ENCODE measurements at places on chromosomes 12 and 14. TPM values are rescaled to one million over a fixed set of nuclear protein-coding genes. Genes with fewer than 3 reads are reported as not detected.

DNA sequence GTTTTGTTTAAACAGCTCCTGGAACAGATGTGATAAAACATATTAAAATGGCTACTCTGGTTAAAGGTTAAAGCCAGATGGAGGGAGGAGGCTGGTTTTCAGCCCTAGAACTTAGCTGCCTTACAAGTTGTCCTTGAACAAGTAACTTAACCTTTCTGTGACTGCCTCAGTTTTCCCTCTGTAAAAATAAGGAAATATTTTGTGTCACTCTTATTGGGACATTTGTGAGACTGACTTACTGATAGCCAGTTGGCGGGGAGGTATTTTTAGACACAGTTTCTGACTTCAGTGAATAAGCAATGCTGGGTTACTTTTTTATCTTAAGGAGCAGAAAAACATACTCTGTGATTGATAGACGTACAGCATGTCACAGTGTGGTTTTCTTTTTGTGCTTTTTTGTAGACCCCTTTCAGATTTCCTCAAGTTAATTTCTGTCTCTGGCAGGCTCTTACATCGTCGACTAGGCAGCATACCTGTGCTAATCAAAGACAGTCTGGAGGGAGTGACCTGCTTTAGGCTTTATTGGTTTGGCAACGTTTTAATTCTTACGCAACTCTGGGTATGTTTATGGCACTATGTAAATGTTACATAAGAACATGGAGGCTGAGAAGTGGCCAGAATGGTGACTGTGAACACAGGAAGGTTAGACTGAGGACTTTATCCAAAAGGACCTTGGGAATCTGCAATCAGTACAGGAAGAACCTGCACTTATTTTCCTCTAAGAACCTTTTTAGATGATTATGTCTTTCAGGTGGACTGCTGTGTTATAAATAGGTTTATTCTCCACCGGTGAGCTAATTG, 3.3 kb downstream of the ACVR1B start:
- no peak for DNase-seq

GRCh38 chr14:66982247-66982646, 207.0 kb upstream of the GARIN2 start:
- DNase-seq = no peak

DNA sequence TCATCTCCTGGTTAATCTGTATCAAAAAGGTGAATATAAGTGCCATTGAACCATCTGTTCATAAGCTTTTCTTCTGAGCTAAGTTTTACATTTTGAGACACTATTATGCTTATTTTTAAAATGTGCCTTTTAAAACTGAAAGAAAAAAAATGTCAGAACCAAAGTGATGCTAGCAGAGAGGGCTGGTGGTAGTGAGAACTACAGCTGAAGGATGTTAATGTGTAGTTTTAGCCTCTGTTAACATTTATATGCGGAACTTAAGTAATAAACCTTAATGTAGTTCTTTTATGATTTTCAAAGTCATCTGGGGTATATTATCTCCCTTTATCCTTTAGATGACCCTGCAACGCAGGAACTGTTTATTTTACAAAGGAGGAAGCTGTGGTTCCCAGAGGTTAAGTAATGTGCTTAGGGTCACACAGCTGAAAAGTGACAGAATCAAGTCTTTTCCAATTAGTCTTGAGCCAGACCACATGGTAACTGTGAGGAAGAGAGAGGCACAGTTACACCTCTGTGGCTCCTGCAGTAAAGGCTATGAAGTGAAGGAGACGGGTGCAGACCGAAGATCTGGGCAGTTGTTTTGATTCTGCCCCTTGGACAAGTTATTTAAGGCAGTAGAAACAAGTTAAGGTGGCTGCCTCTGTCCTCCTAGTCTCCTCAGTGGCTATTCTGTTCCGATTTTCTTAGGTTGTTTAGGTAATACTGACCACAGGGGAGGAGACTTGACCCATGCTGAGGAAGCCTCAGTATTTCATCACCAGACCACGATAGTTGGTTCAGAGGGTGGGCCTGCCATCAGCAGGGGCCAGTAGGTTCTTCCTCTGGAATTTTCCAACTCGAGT, 23.9 kb downstream of the GNG2 start:
- DNase-seq = peak; percentile 40

DNA sequence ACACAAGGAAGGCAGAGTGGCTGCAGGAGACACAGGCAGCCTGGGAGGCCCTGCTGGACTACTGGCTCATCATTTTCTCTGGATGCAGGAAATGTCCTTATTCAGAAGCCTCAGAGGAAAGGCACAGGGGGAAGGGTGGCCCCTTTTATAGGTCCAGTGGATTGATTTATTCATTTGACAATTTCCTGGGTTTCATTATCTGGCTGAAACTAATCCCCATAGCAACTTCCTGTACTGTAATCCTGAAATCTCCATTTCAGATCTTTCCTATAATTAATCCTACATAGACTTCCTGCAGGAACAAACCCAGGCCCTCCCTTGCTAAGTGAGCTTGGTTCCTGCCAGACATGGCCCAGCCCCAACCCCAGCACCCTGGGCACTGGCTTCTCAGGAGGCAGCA, 23.0 kb downstream of the KRT76 start:
- DNase-seq = no peak

DNA sequence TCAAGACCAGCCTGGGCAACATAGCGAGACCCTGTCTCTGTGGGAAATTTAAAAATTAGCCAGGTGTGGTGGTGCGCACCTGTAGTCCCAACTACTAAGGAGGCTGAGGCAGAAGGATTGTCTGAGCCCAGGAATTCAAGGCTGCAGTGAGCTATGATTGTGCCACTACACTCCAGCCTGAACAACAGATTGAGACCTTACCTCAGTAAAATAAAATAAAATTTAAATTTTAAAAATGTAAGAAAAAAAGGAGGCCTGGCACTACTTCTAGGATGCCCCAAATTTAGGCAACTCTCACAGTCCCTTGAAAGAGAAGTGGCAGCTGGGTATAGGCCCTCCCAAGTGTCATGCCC, 918 bp upstream of the INHBE start:
- DNase-seq = no peak

GRCh38 chr12:22333713-22334409, 646 bp downstream of the ST8SIA1 start:
- no peak for DNase-seq

GRCh38 chr14:48527832-48528231, 852.4 kb upstream of the MDGA2 start:
- DNase-seq = no peak

The PRH2 gene
- polyA plus RNA-seq = not detected

DNA sequence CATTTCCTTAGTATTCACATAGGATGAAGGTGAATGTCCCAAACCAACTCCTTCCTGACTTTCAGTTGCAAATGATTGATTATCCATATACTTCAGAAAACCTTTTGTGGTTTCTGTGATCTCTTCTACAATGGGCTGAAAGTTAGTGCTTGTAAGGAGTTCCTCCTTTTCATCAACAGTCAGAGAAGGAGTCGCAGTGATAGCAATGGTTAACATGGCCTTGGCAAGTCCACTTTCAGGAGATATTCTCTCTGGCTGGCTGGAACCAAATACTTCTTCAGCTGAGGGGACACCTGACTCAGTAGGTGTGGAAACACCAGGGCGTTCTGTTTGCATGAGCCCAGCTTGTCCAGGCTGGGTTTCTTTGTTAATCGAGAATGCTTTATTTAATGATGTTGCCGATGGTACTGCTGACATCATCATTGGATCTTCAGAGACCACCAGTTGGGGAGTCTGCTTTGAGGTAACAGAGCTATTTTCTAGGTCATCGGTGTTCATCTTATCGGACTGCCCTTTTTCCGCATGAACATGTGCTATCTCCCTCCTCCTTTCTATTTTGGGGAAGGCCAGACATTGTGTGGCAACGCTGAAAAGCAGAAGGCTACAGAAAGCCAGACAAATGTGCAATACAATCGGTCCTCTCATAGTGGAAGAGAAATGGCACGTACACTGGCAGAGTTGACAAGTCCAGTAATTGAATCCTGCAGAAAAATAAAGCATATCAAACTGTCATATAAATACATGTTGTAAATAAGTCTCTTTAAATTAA, 13.1 kb downstream of the ARMH4 start:
- no peak for DNase-seq

DNA sequence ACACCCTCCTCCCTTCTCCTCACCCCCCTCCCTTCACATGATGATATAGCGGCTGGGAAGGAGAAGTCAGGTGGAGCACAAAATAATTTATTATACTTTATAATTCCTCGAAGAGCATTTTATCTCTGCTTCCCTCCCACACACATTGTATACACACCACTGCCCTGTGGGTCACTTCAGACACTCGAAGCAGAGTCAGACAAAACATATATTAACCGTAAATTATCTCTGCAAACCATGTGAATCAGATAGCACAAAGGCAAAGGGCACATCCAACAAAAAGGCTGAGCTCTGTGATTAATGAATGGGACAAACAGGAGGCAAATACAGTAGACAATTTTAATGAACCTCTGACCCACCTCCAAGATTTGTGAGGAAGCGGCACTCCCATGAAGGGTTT, 450.7 kb downstream of the GALC start:
- DNase-seq = no peak

DNA sequence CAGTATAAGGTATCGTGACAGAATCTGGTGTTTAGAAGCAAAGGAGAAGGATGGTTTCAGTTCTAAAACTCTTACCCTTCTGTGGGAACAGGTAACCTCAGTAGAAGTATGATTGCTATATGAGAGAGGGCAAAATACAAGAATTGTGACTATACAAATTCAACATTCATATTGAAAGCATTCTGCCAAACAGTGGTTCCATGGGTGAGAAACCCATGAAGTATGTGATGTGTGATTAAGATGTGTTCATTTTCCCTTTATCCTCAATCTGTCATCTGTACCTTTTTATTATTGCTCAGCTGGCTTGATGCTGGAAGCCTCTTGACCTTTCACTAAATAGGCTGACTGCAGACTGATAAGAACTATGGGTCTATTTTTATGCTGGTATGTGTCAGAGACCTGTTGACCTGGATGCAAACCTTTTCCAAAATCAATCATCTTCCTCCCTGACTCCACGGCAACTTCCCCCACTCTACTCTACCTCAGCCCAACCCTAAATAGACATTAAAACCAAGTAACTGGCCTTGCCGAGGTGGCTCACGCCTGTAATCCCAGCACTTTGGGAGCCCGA, 109.6 kb downstream of the STXBP6 start:
- no peak for DNase-seq

GRCh38 chr12:112406519-112407488, 2.6 kb downstream of the RPL6 start:
- DNase-seq = no peak

- DNase-seq = no peak
These were observed 5.6 kb downstream of the TCTN1 start for GRCh38 chr12:110619534-110619953.

- no peak for DNase-seq
These were observed 73.3 kb downstream of the EID3 start for GRCh38 chr12:104376650-104377513.

The MSI1 gene
- polyA plus RNA-seq = 0.54 TPM

DNA sequence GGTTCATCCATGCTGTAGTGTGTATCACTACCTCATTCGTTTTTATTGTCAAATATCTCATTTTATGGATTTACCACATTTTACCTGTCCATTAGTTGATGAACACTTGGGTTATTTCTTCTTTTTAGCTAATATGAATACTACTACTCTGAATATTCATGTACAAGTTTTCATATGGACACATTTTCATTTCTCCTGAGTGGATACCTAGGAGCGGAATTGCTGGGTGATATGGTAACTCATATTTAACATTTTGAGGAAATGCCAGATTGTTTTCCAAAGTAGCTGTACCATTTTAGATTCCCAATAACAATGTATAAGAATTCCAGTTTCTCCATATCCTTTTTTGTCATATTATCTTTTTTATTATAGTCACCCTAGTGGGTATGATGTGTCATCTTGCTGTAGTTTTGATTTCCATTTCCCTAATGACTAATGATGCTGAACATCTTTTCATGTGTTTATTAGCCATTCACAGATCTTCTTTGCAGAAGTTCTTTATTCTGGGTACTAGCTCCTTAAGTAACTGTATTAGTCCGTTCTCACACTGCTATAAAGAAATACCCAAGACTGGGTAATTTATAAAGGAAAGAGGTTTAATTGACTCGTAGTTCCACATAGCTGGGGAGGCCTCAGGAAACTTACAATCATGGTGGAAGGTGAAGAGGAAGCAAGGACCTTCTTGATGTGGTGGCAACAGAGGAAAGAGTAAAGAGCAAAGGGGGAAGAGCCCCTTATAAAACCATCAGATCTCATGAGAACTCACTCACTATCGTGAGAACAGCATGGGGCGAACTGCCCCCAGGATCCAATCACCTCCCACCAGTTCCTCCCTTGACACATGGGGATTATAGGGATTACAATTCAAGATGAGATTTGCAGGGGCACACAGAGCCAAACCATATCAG, 11.9 kb downstream of the NRDE2 start:
- DNase-seq = no peak

- DNase-seq = no peak
These were observed 113.7 kb downstream of the DUSP6 start for GRCh38 chr12:89238593-89238992.

The VPS33A gene
- 12.4 TPM for polyA plus RNA-seq

The CCDC197 gene
- polyA plus RNA-seq = not detected

DNA sequence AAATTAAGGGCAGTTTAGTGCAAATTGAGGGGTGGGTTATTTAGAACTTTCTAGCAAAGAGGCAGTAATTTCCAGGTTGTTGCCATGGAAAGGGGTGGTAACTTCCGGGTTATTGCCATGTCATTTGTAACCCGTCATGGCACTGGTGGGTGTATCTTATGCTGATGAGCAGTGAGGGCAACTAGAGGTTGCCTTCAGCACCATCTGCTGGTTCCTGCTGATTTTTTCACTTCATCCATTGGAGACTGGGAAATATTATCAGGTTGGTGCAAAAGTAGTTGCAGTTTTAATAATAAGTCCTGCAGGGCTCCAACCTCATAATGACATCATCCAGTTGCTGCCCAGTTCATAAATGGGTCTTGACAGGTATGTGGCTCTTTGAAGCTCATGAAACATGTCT, 24.4 kb upstream of the SERPINA4 start:
- DNase-seq = no peak

- DNase-seq = no peak
These were observed 66.7 kb downstream of the CCDC88C start for GRCh38 chr14:91350813-91351511.

- no peak for DNase-seq
These were observed 399.0 kb downstream of the NAV3 start for GRCh38 chr12:78229591-78230101.

The BLOC1S1 gene
- polyA plus RNA-seq = 237 TPM

- no peak for DNase-seq
These were observed 55.3 kb upstream of the AMN start for GRCh38 chr14:102866982-102867761.

DNA sequence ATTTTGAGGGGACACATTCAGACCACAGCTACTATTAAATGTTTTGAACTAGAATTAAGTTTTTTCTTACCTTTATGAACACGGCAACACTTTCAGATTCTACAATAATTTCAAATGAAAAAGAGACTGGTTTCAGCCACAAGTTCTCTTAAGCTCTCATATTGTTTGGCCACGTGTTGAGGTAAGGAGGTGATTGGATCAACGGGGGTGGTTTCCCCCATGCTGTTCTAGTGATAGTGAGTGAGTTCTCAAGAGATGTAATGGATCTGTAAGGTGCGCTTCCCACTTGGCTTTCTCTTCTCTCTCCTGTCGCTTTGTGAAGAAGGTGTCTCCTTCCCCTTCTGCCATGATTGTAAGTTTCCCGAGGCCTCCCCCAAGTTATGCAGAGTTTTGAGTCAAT, 48.9 kb upstream of the DYRK2 start:
- DNase-seq = no peak
